ENCODE measurements at places on chromosomes 16 and 17.

DNA sequence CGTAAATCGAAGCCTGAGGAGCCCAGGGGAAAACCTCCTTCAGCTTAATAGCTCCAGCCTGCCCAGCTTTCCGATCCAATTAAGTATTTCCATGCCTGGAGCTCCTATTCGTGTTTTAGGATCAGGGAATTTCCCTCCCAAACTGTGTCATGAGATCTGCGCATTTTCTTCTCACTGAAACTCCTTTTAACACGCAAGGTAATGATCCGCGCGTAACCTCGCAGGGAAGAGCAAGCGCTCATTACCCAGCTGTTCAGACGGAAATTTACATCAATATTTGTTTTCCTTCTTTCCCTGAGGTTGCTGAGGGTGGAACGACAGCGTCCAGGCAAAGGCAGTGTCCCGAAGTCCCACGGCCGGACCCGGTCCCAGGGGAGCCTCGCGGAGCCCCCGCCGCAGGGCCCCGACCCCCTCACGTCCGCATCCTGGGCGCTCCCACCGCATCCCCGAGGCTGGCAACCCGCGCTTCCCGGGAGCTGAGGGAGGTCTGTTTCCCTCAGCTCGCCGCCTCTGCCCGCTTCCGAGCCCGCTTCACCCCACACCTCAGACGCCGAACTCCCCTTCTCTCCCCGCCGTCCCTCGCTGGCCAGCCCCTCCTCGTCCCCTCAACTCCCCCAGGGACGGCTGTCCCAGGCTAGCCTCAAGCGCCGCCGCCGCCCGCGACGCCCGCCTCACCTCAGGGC is 415 bp downstream of the ABCA5 start:
- peak; percentile 20 for DNase-seq

- no peak for DNase-seq
Observed at GRCh38 chr16:71347146-71347545, 11.4 kb upstream of the CALB2 start.

DNA sequence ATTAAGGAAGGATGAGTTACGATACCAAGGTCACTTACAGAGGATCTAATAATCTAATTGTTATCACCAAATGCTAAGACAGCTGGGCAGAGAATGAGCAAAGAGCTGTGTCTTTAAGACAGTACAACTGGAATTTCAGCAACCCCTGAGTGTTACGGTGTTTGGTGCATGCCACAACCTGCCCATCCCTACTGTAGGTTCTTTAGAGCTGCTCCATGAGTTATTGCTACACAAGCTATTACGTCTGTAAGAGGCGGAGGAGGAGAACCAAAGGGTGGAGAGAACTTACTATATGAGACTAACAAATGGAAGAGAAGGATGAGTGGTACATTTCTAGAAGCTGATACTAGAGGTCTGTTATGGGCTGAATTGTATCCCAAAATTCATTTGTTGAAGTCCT is 14.2 kb upstream of the C17orf78 start:
- DNase-seq, result no peak

GRCh38 chr17:70552982-70553334 is 383.6 kb downstream of the KCNJ2 start:
- DNase-seq, result no peak

- DNase-seq, result no peak
Observed at GRCh38 chr17:37848690-37849616, 75.3 kb upstream of the TBC1D3K start.

GRCh38 chr17:51032850-51033249 is 87.8 kb downstream of the SPAG9 start:
- DNase-seq, result no peak

DNA sequence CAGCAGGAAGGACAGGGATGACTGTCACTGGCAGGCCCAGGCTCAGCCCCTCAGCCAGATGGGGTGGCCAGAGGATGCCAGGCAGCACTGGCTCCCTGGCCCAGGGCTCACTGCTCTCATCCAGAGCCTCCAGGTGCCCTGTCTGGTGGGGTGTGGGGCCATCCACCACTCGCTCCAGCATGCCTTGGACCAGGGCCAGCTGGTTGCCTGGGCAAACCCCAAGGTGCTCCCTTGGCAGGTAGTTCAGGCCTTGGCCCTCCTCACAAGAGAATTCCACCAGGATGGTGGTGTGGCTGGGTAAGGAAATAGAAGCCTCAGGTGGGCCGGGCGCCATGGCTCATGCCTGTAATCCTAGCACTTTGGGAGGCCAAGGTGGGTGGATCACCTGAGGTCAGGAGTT is 29.4 kb downstream of the LGALS9 start:
- DNase-seq, result no peak

GRCh38 chr17:80886641-80887573 is 104.7 kb upstream of the CHMP6 start:
- no peak for DNase-seq

DNA sequence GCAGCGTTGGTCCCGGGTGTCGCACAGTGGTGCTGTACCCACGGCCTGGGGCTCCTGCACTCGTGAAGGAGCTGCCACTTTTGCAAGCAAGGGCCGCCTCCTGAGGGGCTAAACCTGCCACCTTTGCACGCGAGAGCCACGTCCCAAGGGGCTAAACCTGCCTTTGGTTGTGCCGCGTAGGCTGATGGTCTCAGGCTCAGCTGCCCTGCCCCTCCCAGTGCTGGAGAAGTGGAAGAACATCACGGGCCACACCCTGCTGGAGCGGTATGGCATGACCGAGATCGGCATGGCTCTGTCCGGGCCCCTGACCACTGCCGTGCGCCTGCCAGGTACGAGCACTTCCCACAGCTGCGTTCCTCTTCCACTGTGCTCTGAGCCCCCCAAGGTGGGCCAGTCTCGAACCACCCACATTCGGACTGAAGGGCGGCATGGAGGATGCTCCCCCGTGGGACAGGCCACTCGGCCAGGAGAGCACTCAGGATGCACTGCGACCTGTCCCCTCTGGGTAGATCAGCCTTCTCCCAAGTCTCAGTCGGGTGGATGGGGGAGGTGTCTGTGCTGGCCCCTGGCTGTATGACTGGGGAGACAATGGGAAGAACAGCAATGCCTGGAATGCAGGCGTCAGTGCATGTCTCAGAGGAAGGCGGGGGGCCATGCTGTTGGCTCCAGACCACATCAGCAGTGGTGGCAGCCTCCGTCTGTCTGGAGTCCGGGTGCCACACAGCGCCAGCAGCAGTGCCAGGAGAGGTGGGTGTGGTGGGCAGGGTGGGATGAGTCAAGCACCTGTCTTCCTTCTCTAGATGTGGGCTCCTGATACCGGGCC is 20.7 kb downstream of the ACSF3 start:
- DNase-seq, result no peak

- no peak for DNase-seq
Observed at GRCh38 chr17:75933808-75934207, 7.0 kb downstream of the FBF1 start.

- no peak for DNase-seq
Observed at GRCh38 chr16:10606607-10607006, 26.2 kb upstream of the EMP2 start.

DNA sequence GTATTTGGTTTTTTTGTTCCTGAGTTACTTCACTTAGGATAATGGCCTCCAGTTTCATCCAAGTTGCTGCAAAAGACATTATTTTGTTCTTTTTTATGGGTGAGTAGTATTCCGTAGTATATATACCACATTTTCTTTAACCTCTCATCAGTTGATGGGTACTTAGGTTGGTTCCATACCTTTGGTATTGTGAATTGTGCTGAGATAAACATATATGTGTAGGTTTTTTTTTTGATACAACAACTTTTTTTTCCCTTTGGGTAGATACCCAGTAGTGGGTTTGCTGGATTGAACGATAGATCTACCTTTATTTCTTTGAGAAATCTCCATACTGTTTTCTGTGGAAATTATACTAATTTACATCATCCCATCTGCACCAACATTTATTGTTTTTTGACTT is 6.8 kb downstream of the EFCAB13 start:
- DNase-seq, result no peak

DNA sequence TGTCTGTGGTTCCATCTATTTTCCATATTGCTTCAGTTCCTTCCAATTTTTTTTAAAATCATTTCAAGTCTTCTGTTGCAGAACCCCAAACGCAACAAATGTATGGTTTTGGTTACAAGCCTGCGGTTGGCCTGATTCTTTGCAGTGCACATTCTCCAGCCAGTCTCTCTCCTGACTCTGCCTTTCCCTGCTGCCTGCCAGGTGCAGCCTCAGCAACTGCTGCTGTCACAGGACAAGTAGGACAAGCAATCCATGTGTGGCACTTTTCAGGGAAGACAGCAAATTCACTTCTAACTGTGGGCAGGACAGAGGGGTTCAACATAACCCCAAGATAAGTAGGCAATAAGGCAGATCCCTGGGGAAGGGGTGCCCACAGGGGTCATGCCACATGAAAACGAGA is 24.2 kb downstream of the EMP2 start:
- DNase-seq, result no peak

- DNase-seq, result peak; percentile 34
Observed at GRCh38 chr16:72066747-72067146, 3.7 kb downstream of the HPR start.

DNA sequence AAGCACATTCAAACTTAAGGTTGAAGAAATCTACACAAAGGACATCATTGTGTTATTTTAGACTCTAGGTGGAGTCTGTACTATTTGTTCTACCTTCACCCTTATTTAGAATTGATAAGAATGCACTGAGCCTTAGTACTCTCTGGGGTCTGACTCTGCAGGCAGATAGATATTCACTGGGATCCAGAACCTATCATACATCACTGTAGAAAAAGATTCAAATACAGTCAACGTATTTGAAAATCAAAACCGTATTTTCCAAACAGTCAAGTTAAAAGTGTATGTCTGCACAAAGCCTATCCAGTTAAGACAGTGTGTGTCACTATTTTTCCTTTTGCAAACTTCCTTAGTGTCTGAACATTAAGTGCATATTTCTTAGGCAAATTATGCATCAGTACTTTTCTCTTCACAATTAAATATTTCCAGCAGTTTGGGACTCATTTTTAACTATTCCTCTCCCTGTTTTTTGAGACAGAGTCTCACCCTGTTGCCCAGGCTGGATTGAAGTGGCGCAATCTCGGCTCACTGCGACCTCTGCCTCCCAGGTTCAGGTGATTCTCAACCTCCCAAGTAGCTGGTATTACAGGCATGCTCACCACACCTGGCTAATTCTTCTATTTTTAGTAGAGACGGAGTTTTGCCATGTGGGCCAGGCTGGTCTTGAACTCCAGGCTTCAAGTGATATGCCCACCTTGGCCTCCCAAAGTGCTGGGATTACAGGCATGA is 22.3 kb downstream of the MOSMO start:
- DNase-seq, result no peak

DNA sequence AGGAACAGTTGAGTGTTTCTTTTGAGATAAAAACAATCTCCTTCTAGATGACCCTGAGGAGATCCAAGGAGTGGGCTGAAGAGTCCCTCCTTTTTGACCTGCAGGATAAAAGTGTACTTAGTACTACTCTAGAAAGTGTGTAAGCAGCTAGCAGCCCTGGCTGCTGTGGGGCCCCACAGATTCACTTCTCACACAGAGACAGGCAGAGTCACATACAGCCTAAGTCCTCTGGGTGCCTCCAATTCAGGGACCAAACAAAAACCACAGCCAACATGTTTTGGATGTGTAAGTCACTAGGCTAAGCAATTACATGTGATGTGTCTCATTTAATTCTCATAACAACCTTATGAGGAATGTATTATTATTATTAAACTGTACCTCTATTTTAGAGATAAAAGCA is 97.1 kb downstream of the TMEM100 start:
- DNase-seq, result no peak

- no peak for DNase-seq
Observed at GRCh38 chr17:41711669-41712400, at the start of gene GAST. Gene GAST (plus strand): TSS chr17:41712331. CDS start chr17:41715437, 3,106 bp downstream.

DNA sequence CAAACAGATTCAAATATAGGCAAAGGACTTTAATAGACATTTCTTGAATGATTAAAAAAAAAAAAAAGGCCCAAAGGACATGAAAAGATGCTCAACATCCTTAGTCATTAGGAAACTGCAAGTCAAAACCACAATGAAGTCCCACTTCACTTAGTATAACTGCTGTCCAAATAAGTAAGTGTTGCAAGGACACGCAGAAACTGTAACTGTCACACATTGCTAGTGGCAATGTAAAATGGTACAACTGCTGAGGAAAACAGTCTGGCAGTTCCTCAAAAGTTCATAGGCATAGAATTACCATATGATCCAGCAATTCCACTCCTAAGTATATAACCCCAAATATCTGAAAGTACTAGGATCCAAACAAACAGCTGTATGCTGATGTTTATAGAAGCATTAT is 112.7 kb downstream of the BRIP1 start:
- DNase-seq, result no peak

Data from muscle of arm (tissue), 14 donors.